ENCODE measurements at places on chromosomes 1 and 21.

DNA sequence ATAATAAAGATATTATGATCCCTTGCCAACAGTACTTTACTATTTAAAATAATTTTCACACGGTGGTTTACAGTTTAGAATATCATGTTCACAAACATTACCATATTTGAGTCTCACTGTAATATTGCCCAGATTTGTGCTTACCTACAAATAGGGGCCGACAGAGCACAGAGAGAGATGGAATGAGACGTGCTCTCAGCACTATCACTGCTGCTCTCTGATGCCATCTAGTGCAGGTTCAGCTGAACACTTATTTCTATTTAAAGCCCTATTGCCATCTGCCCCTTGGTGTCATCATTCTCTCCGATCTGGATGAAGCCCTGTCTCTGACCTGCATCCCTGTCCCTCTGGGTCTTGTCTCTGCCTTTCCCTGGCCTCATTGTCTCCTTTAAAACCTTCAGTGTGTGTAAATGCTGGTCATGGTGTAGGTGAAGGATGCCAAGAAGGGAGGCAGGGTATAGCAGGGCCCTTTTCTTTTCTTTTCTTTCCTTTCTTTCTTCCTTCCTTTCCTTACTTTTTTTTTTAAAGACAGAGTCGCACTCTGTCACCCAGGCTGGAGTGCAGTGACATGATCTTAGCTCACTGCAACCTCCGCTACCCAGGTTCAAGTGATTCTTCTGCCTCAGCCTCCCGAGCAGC is 6.9 kb upstream of the GPATCH4 start:
- peak; percentile 48 for DNase-seq

DNA sequence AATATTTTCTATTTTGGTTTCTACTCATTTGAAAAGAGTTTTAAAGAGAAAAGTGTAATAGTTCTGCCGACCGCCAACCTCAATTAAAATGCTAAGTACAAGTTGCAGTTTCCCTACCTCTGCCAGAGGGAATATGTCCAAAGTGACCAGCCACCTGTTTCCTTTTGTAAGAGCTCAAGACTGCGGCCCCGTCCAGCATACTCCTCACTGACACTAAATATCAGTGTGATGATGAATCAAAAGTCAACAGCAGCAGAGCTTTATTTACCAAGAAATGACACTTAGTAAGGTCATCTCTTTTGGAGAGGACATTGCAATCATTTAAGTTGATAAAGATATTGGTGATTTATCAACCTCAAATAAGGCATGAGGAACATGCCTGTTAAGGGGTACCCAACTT is 57.4 kb upstream of the NRIP1 start:
- peak; percentile 91 for DNase-seq

DNA sequence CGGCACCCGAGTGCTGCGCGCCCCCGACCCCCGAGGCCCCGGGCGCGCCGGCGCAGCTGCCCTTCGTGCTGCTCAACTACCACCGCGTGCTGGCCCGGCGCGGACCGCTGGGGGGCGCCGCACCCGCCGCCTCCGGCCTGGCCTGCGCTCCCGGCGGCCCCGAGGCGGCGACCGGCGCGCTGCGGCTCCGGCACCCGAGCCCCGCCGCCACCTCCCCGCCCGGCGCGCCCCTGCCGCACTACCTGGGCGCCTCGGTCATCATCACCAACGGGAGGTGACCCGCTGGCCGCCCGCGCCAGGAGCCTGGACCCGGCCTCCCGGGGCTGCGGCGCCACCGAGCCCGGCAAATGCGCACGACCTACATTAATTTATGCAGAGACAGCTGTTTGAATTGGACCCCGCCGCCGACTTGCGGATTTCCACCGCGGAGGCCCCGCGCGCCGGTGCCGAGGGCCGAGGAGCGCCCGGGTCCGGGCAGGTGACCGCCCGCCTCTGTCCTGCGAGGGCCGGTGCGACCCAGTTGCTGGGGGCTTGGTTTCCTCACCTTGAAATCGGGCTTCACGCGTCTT is 49.0 kb downstream of the SIM2 start:
- DNase-seq: no peak

- DNase-seq: no peak
Measured at GRCh38 chr1:30041741-30042437, 681.5 kb downstream of the MATN1 start.

- DNase-seq: no peak
Measured at GRCh38 chr1:223652436-223652941, 13.0 kb downstream of the CAPN8 start.

DNA sequence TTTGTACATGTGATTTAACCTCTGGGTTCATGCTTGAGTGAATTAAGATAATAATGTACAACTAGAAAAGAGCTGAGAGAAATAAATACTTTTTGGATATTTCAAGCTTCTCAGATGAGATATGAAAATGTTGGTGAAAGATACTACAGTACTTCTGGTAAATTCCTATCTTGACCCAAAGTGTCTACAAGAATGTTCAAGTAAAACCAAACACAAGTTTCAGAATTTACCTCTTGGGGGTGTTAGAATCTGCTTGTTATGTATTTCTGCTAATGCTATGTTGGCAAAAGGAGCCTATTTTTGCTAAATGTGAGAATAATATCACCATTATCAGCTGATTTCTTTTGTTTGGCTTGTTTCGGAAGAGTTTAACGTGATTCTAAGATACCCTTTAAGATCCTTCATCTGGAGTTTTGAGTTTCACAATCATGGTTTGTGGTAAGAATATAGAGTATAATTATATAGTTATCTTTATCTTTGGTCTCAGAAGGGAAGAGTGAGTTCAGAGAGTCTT is 388.5 kb downstream of the LMO4 start:
- no peak for DNase-seq

DNA sequence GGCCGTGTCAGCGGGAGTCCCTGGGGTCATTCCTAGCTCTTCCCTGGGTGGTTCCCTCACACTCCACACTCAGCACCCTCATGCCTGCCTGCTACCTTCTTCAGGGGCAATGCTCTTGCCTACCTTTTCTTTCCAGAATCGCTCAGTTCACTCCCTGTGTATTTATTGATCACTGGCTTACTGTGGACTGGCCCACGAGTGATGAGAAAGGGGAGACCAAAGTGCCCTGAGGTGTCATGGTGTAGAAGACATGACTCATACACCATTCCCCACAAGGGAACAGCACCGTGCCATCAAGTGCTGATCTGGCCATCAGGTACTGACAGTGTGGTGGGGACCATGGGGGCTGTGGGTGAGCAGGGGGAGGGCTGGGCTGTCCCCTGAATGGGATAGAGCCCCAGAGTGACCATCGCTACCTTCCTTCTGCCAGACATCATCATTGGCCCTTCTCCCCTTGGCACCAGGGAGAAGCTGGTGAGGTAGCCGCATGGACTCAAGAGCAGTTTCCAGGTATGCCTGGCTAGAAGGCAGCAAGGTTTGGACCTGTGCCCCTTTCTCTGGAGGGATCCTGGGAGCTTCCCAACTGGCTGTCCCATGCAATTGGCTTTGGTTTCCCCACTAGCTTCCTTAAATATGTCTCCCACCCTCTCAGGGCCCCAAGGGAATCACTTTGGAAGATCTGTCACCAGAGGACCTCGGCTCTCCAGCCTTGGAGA is 17.2 kb upstream of the LRRN2 start:
- no peak for DNase-seq

DNA sequence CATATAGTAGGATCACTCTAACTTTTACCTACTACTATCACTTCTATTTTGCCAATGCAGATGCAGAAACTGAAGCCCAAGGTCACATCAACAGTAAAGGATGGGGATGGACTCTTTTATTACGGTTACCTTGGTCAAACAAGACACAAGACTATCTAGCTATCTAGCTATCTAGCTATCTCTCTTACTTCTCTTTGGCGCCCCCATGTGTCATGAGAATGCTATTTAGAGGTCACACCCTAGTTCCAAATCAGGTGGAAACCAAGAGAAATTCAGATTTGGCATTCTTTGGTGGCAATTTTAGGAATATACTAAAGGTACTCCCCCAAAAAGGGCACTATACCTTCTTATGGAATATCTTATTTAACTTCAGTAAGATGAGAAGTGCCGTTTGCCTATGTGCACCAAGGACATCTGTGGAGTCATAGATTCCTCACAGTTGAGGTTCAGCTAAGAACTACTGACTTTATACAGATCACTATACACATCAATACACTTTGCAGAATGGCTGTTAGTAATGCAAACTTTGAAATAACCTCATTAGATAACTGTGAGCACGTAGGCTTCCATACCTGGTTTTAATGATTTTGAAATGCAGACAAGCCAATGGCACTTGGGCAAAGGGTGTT is 6.7 kb downstream of the ZNF648 start:
- no peak for DNase-seq

DNA sequence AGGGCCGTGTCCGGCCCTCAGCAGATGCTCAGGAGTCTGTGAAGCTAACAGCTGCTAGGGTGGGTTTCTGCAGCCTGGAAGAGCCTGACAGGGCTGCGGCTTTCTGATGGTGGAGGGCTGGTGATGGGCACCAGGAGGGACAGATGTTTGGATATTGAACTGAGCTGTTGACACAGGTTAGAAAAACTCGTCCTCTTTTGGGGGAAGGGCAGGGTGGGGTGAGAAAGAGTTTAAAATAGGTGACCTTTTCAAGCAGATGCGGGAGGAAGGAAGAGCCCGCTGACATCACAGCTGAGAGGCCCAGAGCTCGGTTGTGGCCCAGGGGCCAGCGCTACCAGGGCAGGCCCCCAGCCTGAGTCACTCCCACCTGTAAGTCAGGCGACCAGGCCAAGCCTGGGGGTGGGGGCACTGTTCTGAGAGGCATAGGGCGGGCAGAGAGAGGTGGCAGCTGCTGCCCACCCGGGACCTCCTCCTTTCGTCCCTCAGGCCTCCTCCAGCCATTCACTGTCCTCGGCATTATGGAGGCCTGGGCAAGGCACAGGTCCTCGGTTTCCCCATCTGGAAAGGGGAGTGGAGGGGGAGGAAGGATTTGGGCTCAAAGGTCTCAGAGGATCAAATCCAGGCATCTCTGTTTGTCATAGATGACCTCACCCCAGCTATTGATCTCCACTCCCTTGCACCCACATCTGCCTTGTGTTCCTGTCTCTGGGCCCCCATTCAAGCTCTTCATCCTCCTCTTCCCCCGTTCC is 32.3 kb upstream of the ID3 start:
- no peak for DNase-seq

GRCh38 chr1:159014003-159014571 is 4.4 kb downstream of the IFI16 start:
- no peak for DNase-seq

DNA sequence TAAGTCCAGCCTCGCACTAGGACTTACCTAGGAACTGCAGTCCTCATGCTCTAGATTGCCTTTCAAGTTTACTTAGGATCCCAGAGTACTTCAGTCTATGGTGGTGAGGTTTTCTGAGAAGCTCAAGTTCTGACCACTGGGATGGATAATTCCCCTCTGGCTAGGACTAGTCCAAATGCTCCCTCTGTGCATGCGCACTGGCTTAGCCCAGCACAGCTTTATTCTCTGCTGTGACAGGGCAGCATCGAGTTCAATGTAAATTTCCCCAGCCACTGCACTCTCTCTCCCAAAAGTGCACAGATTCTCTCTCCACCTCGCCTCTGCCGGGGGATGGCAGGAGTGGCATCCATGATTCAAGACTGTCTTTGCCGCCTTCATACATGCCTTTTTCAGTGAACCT is 241.6 kb downstream of the ZNF326 start:
- DNase-seq: no peak

- no peak for DNase-seq
Measured at GRCh38 chr1:2801535-2802291, at the start of gene TTC34. TTC34 (minus strand) TSS chr1:2801693; CDS start chr1:2800827, 866 bp downstream.

DNA sequence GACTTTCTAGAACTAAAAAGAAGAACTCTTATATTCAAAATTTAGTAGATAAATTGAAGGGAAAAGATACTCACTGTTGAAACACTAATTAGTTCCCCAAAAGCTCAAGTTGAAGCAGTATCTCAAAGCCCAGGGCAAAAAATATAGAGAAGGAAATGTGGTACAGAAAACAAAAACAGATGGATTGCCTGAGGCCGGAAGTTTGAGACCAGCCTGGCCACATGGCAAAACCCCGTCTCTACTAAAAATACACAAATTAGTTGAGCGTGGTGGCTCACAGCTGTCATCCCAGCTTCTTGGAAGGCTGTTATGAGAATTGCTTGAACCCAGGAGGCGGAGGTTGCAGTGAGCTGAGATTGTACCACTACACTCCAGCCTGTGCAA is 36.0 kb downstream of the FAM177B start:
- DNase-seq: no peak

- no peak for DNase-seq
Measured at GRCh38 chr1:171501305-171502024, 16.1 kb downstream of the PRRC2C start.

DNA sequence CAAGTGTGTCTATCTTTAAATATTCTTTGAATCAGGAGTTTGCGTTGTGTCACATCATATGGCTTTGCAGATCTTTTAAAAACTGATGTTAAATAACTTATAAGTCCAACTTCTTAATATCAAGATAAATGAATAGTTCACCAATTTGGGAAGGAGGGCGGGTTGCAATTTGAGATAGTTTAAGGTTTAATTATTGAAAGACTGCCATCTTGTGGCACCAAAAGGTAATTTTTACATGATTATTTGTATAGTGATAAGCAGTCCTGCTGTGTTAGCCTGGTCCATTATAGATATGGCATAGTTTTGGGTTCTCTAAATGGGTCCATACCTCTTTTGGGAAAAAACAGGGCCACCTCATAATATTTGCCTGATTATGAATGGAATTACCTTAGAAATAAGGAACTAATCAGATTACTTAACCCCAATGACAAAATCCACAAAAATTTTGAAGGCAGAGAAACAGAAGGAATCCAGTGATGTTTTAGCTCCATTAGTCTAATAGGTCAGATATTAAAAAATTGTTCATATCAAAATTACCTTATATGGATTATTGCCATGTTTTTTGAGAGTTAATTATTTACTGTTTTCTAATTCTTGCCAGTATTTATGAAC is 64.3 kb downstream of the PRKAA2 start:
- DNase-seq: no peak

DNA sequence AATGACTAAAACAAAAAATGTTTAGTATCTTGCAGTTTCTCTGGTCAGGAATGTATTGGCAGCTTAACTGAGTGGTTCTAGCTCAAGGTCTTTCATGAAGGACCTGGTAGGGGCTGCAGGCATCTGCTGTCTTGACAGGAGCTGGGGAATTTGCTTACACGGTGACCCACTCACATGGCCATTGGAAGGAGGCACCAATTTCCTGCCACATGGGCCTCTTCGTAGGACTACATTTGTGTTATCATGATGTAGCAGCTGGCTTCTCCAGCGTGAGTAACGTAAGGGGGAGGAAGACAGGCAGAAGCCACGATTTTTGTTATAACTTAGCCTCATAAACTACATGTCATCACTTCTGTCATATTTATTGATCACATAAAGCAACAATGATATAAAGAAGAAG is 376.3 kb downstream of the AMY1C start:
- no peak for DNase-seq

DNA sequence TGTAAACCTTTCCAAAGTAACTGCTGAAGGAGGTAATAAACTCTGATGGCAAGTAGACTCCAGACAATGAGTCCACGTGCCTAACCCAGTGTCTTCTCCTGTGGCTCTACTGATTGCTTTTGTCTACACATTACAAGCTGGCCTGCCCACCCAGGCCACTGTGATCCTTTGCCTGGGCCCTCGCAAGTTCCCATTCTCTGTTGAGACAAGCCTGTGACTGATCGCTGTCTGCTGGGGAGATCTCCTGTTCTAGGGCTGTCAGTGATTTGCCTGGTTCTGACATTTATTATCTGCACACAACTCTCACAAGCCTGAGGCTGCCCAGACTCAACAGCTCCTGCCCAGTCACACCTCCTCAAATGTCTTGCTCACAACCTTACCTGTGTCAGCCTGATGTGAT is 81.4 kb downstream of the CYYR1 start:
- DNase-seq: no peak

- DNase-seq: no peak
Measured at GRCh38 chr21:46323227-46323709, 402 bp downstream of the C21orf58 start.

GRCh38 chr1:172373864-172374263 is 46.6 kb upstream of the C1orf105 start:
- DNase-seq: no peak
